ENCODE measurements at places on chromosomes 4 and X. TPM values are rescaled to one million over a fixed set of nuclear protein-coding genes. Genes with fewer than 3 reads are reported as not detected.

GRCh38 chr4:111330786-111331185 lies 707.9 kb upstream of the PITX2 start:
- no peak for DNase-seq

GRCh38 chr4:147879676-147880075 lies 147.8 kb downstream of the ARHGAP10 start:
- no peak for DNase-seq

DNA sequence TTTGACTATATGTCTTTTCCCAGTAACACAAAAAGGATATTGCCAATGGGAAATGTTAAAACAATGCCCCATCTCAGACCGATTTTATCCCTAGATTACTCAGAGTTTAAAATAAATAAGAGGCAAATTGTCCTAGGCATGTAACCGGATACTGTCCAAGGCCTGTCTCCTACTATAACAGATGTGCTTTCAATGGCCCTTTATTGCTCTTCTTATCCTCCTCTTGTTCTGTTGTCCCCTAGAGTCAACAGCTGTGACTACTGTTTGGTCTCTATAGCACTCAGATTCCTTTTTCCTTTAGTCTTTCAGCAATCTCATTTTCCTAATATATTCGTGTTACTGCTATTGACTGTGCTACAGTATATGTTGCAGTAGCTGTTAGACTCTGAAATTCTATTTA lies 66.8 kb upstream of the PLS3 start:
- DNase-seq = no peak

RTL3 gene
- total RNA-seq = not detected

Data from naive thymus-derived CD8-positive, alpha-beta T cell (primary cell).